ENCODE measurements at places on chromosomes 16 and 17. TPM values are rescaled to one million over a fixed set of nuclear protein-coding genes. Genes with fewer than 3 reads are reported as not detected.

DNA sequence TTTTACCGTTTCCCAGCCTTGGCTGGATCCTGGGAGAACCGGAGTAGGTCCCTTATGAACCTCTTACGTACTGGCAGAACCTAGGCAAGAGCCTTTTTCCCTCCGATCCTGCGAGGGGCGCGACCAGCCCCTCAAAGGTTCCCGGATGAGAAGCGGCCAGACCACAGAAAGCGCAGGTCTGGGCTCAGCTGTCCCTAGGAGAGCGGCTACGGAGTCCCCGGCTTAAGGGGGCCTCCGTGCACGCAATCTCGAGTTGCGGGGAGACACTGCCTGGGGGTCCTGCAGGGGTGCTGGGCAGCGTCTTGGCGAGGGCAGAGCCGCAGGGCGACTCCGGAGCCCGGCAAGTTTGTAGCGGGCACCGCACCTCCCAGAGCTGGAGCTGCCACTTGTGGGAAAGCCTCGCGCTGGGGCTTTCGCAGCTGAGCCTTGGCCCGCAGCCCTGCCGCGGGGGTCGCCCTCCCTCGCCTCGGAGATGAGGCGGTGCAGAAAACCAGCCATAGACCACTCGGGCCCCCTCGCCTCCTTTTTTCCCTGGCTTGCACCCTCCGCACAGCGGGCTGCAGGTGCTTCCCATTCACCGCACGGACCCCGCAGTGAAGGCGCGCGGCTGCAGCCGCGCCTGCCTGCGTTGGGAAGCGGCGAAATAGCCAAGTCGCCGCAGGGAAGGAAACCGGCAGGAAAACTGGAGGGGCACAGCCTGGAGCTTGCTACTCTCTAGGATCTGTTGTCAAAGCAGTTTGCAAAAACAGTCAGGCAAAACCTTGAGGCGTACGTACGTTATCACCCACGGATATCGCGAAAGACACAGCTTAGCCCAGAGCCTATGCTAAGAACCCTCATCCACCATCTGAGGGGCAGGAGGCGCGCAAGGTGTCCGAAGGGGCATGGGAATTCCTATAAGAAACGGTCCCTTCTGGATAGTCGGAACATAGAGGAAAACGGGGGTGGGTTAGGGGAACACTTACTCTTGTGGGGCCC, 834 bp downstream of the CDH8 start:
- no peak for DNase-seq

DNA sequence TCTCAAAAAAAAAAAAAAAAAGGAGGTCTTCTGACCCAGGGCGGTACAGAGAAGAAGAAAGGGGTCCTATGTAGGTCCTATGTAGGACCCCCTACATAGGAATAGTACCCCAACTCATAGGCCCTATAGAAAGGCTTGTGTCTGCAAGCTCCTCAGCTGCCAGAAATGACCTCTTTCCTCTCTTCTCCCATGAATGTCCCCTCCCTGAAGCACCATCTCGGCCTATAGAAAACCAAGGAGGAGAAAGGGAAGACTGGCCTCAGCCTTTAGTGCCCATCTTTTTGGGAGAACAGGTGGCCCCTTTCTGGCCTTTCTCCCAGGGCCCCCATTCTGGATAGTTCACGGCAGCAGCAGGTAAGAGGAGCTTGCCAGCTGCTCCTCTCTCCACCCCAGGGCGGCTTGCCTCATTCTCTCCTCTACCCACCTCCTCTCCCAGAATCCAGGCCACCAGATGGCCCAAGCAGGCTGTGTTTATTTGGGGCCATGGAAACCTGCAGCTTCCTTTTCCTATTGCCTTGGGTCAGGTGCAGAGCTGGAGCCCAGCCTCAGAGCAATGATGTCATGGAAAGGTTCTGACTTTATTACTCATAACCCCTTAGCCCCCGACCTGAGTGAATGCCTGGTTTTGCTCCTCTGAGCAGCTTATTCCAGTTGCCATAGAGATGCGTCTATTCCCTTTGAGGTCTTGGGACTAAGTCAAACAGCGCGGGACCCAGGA, 1.6 kb upstream of the MRPL58 start:
- no peak for DNase-seq

The EME2 gene
- polyA plus RNA-seq: 6.4 TPM

DNA sequence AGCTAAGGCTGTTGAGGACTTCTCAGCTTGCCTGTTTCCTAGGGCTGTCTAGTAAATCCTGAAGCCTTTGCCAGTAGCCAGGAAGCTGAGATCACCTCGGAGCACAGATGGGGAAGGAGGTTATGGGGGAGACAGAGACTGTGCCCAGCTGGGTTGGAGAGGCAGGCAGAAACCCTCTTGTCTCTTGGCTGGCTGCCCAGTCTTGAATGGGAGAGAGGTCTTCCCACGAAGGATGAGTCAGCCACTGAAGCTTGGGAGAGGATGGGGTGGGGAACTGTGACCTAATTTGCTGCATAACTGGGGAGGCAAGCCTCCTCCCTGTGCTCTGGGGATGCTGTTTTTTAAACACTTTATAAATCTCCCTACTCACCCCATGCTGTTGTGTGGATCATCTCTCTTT, 69.8 kb downstream of the SHISA9 start:
- DNase-seq: no peak

The TEKT1 gene
- polyA plus RNA-seq: 0.67 TPM

DNA sequence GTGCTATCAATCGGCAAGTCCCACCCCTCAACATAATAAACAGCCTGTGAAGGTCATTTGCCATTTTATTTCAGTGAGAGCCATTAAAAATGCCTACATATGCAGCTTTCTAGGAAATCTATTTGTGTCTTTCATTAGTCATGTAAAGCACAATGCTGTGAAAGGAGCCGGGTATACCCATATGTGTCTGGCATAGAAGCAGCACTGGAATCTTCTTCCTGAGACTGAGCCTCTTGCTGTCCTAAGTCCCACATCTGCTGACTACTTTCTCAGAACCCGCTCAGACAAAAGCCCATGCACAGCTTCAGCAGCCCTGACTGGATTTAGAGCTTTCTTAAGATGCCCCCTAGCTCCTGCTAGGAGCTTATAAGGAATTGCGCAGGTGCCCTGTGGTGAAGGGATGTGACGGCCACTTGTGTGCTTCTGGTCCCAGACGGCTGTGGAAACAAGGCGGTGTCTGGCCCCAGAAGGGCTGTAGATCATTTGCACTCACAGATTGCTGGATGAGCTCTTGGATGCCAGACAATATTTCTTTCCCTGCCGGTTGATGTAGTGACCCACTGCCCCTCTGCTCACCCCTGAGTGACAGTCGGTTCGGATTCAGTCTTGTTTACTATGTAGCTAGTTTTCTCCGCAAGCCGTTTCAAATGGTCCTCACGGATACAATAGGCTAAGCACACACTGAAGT, 172.2 kb downstream of the ANKFN1 start:
- DNase-seq: no peak

GRCh38 chr17:81934850-81935708, 2.0 kb downstream of the PYCR1 start:
- DNase-seq: no peak

- DNase-seq: no peak
These were observed 132.2 kb upstream of the HS3ST2 start for GRCh38 chr16:22681554-22682291.

DNA sequence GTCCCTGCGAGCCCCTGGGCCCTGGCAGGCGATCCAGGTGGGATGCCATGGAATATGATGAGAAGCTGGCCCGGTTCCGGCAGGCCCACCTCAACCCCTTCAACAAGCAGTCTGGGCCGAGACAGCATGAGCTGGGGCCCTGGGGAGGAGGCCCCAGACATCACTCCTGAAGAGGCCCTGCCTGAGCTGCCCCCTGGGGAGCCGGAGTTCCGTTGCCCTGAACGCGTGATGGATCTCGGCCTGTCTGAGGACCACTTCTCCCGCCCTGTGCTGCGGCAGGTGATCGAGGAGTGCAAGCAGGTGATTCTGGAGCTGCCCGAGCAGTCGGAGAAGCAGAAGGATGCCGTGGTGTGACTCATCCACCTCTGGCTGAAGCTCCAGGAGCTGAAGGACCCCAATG, 33.1 kb downstream of the CDRT15L2 start:
- no peak for DNase-seq

The SPATA22 gene
- 0.82 TPM for polyA plus RNA-seq

DNA sequence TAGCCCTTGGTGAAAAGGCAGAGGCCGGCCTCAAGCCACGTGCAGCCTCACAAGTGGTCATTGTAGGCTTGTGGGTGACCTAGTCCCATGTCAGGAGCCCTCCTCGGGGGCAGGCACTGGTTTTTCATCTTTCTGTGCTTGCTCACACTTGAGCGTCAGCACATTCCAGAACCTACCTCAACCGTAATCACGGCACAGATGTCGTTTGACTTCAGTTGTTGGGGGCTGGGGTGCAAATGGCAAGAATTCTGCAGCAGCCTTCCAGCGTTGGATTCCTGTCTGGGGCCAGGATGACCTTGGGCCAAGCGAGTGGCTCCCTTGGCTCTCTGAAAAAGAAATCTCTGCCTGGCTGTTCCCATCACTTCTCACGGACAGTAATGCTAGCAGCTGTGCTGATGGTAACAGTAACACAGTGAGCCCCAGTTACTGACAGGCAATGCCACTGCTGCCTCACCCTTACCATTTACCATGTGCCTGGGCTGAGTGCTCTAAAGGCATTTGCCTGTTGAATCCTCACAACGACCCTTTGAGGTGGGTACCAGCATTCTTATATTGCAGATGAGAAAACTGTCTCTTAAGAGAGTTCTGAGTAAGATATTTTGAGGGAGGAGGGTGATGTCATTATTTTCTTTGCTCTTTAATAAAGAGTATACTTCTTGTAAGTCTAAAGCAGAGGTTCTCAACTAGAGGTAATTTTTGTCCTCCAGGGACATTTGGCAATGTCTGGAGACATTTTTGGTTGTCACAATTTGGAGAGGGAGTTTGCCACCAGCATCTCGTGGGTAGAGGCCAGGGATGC, 46.5 kb downstream of the KSR1 start:
- DNase-seq: no peak

- no peak for DNase-seq
These were observed 11.8 kb upstream of the TMEM98 start for GRCh38 chr17:32916134-32916533.

DNA sequence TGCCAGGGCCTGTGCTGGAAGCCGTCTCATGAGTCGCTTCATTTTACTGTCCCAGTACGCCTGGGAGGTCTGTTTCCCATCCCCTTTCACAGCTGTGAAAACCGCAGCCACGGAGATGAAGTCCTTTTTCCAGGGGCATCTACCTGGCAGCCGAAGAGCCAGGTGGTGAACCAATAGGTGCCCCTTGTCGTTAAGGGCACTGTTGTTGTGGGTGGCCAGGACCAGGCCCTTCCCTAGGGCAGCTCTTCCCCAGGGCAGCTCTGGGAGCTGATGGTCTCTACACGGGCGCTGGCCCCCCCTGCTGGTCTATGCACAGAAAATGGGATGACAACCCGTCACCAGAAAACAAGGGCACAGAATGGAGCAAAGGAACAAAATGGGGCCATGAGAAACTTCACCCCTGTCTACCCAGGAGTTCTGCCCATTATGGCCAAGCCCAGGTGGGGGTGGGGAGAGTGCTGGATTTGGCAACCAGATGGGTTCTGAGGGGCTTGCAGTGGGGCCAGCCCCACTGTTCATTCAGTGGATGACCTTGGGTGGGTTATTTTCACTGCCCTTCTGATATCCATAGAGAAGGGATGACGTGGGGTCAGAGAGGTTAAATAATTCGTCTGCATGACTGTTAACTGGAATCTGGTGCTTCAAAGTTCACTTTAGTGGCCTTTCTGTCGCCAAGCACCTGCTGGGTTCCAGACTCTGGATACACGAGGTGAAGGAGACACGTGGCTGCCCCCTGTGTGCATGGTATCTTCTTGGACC, 11.5 kb downstream of the RMI2 start:
- DNase-seq: no peak

DNA sequence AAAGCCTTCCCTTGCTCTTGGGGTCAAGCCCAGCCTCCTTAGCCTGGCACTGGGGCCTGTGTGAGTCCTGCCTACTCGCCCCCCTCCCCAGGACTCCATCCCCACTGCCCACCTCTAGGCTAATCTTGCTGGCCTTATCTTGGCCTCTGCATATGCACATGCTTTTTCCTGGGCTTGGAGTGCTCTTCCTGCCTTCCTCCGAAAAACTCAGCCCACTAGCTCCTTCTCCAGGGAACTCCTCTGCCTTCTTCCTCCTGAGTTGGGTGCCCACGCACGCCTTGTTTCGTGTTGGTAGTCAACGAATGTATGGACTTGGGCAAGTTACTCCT, 16.5 kb downstream of the TBX2 start:
- no peak for DNase-seq

- DNase-seq: no peak
These were observed 8.8 kb downstream of the EEF2K start for GRCh38 chr16:22214889-22215288.

DNA sequence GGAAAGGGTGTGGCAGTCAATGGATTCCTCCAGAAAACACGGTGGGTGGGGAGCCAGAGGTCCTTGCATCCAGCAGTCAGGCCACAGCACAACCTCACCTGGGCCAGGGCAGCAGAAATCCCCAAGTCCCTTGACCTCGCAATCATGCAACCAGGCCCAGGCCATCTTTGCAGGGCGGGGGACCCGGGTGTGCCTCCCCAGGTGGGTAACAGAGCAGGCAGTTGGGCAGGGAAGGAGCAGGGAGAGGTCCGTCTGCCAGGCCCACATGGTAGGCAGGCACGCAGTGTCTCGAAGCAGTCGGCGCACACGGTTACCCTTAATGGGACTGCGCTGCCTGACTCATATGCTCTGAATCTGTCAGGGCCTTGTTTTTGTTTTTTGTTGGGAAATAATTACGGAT, 153.0 kb downstream of the RBFOX3 start:
- DNase-seq: no peak

DNA sequence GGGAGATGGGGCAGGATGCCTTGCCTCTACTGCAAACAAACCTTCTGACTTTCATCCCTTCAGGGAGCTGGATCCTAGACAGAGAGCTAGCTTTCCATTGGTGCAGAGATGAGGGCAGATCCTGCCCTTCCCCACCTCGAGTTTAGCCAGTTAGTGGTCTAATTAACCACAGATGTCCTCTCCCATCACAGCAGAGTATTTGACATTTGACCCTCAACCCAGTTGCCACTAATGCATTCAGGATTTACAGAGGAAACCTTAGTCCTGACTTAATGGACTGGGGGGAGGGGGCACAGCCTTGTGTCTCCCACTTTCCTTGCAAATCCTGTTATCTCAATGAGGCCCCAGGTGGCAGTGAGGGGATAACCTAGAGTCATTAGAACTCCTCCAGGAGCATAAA, 10.2 kb downstream of the PIP4K2B start:
- no peak for DNase-seq
